ENCODE measurements at places on chromosomes 2 and 18. TPM values are rescaled to one million over a fixed set of nuclear protein-coding genes. Genes with fewer than 3 reads are reported as not detected.

Gene CXCR4
- 4.9 TPM for total RNA-seq

GRCh38 chr2:85865539-85866164, 23.1 kb downstream of the ST3GAL5 start:
- H3K4me3 ChIP-seq: no peak overlapping the region
- H3K27me3 ChIP-seq: no peaks in the 10 kb centered on the region
- H3K36me3 ChIP-seq: no peaks in the 10 kb centered on the region
- peaks cover 7% of the 10 kb centered on the region for H3K4me1 ChIP-seq
- no peak for DNase-seq
- peak overlapping the region; percentile 28 for H3K27ac ChIP-seq

DNA sequence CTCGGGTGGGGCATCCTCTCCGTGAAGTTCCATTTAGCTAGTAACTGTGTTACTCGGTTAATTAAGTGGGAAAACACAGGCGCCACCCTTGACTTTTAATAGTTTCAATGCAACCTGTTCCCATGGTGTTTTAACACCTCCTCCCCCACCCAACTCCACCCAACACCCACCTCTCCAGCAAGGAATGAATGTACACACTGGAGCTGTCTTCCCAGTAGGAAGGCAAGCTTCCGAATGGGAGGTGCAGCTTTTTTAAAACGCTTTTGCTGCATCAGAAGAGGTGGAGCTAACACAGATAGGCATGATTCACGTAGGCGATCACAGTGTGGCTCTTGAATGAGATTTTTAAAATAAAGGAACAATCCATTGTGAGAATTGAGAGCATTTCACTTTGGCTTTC, 73.8 kb upstream of the AGAP1 start:
- H3K4me1 ChIP-seq: no peaks in the 10 kb centered on the region
- H3K27ac ChIP-seq: no peak overlapping the region
- no peaks in the 10 kb centered on the region for H3K36me3 ChIP-seq

- H3K4me1 ChIP-seq: peaks cover 10% of the 10 kb centered on the region
- H3K27me3 ChIP-seq: no peaks in the 10 kb centered on the region
- no peak overlapping the region for H3K4me3 ChIP-seq
- no peaks in the 10 kb centered on the region for H3K36me3 ChIP-seq
- no peak for DNase-seq
These were observed 26.1 kb downstream of the CDC42EP3 start for GRCh38 chr2:37645362-37645761.
